ENCODE measurements at places on chromosomes 12 and 14.

DNA sequence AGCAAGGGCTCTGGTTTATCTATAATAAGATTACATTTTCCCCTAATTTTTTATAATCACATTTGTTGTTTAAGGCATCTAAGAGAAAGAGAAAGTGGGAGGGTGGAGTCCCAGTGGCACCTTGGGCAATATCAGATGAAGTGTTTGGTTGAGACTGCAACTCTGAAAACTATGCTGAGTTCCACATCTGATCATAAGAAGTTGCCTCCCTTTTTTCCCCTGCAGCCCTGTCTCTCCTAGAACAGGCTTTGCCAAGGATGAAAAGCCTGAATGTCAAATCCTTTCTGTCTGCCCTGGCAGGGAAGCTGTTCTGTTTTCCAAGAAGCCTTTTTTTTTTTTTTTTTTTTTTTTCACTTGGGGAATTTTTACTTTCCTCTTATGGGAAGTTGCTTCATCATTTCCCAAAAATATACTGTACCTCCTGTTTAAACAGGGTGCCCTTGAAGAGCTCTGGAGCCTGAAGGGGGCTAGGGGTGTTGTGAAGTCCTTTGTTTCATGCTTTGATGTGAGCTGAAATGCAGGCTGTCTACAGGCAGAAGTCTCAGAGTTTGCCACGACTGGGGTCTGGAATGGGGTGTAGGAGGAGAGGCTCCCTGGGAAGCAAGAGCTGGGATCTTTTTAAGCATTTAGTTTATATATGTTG is 71.3 kb downstream of the SUSD6 start:
- no peak for DNase-seq

GRCh38 chr14:63231766-63232165 is 27.5 kb downstream of the RHOJ start:
- DNase-seq, result no peak

- DNase-seq, result peak; percentile 45
These were observed 947 bp upstream of the LRRC9 start for GRCh38 chr14:59918824-59919569.

GRCh38 chr14:30885840-30886740 is 11.7 kb downstream of the COCH start:
- DNase-seq, result no peak

GRCh38 chr14:34826661-34827060 is 48.5 kb downstream of the BAZ1A start:
- DNase-seq, result no peak

DNA sequence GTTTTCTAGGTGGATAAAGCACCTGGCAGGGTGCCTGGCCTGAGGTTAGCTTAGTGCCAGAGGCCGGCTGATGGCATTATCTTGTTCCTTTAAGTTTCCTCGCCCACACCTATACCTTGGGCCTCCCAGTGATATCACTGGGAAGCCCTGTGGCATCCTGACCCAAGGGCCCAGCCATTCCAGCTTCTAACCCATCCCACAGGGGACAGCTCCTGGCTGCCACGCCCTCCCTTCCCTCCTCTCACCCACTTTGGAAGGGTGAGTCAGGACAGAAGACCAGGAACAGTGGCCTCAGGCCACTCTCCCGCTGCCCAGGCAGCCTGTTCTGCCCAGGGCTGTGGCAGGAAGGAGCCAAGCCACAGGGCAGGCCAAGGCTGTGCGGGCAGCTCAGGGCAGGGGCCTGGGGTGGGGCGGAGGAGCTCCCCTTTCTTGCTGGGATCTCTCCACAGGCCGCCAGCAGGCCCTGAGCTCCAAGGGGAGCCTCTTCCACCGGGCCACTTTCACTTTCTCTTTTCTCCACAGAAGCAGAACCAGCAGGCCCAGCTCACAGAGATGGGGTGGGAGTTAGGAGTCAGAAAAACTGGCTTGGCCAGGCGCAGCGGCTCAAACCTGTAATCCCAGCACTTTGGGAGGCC is 75.1 kb downstream of the IRF2BPL start:
- DNase-seq, result no peak

GRCh38 chr12:6539707-6540134 is 5.4 kb downstream of the GAPDH start:
- DNase-seq, result peak; percentile 34

GRCh38 chr12:7542046-7542445 is 38.5 kb upstream of the CD163 start:
- DNase-seq, result no peak

DNA sequence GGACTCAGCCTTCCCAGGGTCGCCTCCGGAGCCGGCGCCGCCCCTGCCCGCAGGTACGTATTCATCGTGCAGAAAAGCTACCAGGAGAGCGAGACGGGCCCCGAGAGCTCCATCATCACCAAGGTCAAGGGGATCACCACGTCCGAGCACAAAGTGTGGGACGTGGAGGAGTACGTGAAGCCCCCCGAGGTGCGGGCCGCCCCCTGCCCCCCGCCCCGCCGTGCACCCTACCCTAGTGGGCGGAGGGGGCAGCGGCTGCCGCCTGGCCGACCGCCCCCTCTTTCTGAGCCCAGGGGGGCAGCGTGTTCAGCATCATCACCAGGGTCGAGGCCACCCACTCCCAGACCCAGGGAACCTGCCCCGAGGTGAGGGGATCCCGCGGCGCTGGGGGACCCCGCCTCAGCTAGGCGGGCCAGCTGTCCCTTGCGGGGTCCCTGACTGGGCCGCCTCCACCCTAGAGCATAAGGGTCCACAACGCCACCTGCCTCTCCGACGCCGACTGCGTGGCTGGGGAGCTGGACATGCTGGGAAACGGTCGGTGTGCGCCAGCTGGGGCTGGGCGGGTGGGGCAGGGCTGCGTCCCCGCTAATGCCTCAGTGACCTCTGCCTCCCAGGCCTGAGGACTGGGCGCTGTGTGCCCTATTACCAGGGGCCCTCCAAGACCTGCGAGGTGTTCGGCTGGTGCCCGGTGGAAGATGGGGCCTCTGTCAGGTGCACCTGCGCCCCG is 973 bp downstream of the P2RX2 start:
- DNase-seq, result no peak

DNA sequence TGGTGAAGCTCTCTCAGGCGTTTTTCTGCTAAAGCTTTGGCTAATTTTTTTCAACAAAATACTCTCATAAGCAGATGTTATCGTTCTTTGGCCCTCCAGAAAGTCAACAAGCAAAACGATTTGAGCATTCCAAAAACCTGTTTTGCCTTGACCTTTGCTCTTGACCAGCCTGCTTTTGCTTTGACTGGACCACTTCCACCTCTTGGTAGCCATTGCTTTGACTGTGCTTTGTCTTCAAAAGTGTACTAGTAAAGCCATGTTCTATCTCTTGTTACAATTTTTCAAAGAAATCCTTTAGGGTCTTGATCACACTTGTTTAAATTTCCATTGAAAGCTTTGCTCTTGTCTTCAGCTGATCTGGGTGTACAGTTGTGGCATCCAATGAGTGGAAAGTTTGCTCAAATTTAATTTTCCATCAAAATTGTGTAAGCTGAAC is 10.7 kb upstream of the ARID4A start:
- no peak for DNase-seq

- DNase-seq, result no peak
These were observed 6.2 kb upstream of the DDX47 start for GRCh38 chr12:12806784-12807516.

GRCh38 chr12:111154147-111154834 is 214.6 kb downstream of the PHETA1 start:
- no peak for DNase-seq

DNA sequence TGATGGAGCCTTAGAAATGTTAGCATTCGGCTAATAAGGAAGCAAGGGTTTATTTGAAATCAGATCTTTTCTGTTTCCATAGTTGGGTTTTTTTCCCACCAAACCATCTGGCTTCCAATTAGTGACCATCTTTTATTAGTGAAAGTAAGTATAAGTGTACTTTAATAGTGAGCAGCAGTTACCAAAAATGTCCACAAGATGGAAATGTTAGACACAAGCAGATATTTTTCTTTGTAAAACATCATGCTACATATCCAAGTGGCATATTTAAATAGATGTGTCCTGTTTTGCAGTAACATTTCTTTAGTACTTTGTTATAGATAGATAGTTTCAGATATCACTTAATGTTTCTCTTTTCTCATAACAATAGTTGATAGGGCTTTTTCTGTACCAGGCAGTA is 28.8 kb downstream of the YEATS4 start:
- DNase-seq, result peak; percentile 92

DNA sequence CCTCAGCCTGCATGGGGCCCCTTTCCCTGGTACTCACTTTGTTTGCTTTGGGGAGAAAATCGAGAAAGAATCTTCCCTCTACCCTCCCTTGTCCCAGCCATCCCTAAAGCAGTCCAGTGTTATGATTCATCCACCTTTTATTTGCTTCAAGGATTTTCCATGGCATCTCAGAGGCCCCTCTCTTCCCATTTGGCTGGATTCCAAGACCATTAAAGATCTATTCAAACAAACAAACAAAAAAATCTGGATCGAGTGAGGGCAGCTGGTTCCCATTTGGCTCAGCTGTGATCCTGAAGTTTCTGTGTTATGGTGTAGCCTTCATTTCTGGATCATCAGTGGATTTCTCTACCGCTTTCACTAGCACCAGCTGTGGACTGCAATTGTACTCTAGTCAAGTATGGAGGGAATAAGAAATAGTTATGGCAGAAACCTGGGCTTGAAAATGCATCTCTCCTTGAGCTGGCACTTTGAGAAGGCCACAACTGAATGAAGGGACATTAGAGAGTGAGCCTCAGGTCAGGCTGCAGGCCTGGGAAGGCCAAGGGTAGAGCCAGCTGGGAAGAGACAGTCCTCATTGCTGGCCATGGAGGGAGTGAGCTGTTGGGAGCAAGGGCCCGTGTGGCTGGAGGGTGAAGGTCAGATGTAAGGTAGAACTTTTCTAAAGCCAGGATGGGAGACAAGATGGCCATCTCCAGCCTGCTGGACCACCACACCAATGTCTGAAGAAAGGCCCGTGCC is 13.7 kb downstream of the KRT71 start:
- DNase-seq, result peak; percentile 12

DNA sequence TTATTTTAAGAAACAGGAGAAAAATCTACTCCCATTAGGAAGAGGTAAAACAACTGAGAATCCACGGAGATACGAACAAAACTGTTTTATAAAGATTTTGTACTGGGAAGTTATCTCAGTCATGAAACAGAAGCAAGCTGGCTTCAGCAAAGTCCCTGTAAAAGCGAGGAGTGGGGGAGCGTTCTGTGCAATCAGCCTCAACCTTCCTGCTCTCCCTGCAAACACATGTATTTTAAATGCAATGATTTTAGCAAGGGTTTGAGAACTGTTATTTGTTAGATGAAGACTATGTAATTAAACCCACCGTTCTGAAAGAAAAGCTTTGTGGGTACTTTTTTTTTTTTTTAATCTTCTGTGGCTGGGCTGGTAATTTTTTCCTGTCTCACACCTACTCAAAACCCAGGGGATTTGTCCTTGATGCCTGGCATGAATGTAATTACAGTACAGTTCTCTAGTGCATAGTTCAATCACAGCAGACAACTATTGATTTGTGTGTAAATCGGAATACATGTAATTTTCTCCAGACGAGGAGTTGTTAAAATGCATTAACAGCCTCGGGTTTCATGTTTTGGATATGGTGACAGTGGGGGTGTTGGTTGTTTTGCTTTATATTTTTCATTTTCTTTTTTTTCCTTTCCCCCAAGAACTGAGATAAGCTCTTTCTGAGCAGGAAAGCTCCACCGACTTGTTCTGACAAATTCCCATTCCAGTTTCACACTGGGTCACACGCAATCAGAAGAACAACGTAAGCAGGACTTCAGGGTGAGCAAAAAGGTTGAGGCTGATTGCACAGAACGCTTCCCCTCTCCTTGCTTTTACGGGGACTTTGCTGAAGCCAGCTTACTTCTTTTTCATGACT is 153.6 kb downstream of the PHLDA1 start:
- peak; percentile 38 for DNase-seq

GRCh38 chr12:5713599-5714081 is 231.4 kb downstream of the ANO2 start:
- DNase-seq, result no peak

DNA sequence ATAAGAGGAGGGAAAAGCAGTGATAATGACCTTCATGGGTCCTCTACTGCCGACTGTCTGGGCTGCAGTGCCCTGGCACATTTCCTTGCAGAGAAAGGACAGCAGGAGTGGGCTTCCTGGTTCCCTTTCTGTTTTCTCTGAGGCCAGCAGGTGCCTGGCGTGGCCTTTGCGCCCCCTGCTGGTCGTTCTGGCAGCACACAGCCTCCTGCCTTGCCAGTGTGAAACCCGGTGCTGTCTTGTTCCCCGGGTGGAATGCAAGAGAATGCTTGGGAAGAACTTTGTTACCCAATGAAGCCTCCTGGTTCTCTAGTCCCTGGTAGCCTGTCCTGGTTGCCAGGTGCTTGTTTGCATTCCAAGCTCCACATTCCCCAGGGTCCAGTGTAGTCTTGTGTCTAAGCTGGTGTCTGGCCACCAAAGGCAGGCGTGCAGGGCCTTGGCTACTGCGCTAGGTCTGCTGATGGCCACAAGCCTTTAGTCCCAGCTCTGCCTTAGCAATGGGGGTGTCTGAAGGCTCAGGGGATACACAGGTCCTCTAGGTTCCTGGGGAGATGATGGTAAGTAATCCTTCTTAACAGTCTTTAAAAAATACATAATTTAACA is 1392.4 kb upstream of the TMEM132C start:
- no peak for DNase-seq

DNA sequence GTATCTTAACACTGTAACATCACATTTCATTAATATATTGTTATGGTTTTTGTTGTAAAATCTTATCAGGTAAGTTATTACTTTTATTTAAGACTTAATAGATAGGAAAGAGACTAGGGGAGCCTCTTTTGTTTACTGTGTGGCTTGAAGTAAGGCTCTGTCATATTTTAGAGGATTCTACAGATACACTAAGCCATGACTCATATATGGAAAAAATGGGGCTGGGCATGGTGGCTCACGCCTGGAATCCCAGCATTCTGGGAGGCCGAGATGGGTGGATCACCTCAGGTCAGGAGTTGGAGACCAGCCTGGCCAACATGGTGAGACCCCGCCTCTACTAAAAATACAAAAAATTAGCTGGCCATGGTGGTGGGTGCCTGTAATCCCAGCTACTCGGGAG is 23.6 kb upstream of the NPFF start:
- DNase-seq, result no peak

GRCh38 chr12:2753536-2753935 is 41.2 kb upstream of the FKBP4 start:
- DNase-seq, result no peak

DNA sequence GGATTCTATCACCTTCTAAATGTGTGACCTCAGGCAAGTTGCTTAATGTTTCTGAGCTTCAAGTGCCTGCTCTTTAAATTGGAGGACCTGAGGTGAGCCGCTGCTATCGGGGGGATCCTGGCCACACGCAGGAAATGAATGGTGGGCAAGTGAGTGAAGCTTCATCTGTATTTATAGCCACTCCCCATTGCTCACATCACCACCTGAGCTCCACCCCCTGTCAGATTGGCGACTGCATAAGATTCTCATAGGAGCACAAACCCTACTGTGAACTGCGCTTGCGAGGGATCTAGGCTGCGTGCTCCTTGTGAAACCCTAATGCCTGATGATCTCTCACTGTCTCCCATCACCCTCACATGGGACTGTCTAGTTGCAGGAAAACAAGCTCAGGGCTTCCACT is 158.6 kb upstream of the CCND2 start:
- no peak for DNase-seq

- DNase-seq, result no peak
These were observed 80.2 kb downstream of the NUAK1 start for GRCh38 chr12:106058256-106059182.

- no peak for DNase-seq
These were observed 870.2 kb upstream of the TMEM132C start for GRCh38 chr12:127396734-127397133.

GRCh38 chr14:65304963-65305362 is 107.6 kb upstream of the FUT8 start:
- DNase-seq, result no peak
